ENCODE measurements at places on chromosomes 6 and 20. TPM values are rescaled to one million over a fixed set of nuclear protein-coding genes. Genes with fewer than 3 reads are reported as not detected.

DNA sequence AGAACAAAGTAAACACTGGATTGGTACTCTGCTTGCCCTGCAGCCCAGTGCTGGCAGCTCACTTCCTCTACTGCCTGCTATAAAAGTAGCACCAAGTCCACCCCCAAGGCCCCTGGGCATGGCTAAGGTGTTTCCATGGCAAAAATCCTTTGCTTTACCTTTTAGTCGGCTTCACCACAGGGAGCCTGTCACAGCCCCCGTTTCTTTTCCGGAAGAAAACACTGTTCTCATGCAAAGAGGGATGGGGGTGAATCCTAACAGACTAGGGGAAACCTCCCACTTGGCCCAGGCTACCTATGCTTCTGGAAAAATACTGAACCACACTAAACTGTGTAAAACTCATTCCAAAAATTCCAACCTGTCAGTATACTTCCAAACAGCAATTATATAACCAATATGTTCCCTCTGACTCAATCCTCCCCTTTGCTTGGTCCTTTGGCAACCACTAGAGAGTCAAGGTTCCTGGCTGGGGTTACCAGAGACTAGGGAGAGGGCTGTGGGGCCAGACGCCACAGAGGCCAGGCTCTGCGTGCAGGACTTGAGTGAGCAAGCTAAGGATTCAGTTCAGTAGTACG is 16.1 kb downstream of the PPIL1 start:
- no peak for DNase-seq

DNA sequence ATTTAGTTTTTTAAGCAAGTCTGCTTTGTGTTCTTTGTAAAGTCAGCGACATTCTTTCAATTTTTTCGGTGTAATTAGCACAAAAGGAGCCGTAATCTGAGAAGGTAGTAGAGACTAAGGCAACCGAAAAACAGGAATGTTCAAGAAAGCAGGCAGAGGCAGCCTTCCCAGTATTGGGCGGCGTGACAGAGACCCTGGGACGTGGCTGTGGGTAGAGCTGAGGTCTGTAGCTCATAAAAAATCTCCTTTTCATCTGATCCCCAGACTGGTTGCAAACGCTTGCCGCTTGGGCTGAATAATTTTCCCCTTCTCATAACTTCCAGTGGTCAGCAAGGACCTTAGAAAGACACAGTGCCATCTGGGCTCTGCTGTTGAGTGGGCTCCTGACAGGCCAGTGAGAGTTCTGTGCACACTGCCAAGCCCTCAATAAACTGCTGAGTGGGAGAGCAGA is 30.8 kb downstream of the GNAS start:
- no peak for DNase-seq

DNA sequence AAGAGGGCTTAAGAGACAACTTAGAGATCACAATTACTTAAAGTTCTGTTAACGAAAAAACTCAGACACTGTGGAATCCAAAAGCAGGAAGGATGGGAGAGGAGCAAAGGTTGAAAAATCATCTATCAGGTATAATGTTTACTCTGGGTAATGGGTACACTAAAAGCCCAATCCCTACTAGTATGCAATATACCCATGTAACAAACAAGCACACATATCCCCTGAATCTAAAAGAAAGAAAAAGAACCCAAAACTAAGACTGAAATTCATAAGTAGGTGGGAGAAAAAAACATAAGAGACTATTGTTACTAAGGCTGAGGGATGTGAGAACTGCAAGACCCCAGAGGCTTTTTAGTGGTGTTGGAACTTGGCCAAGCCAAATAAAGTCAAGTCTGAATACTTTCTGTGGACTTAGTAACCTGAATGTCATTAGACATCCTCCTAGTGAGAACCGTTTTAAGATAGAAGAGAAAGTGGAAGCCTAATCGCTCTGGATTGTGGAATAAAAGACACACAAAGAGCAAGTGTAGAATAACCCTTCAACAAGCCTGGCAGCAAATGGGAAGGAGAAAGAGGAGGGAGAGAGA is 189.4 kb upstream of the RNF217 start:
- no peak for DNase-seq

DNA sequence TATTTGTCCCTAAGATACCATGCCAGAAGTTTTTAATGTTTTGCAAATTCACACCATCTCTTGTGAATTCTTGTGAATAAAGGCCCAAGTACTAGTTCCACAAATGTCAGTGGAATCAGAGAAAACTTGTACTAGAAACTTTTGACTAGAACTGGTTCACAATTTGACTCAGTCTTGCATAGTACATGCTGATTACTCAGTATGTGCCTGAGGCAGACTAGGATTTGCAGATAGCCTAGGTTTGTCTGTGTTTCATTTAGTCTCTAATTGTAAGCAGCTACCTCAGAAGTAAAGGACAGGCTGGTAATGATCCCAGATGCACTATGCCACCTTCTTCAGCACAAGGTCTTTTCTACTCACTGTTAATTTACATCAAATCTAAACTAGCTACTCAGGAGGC is 34.2 kb upstream of the GSTA4 start:
- DNase-seq, result no peak

- no peak for DNase-seq
Observed at GRCh38 chr6:107275330-107275865, 160.1 kb upstream of the BEND3 start.

GRCh38 chr6:113425977-113426660 is 431.0 kb upstream of the MARCKS start:
- DNase-seq, result no peak

- DNase-seq, result no peak
Observed at GRCh38 chr6:167770291-167770955, 56.3 kb upstream of the AFDN start.

DNA sequence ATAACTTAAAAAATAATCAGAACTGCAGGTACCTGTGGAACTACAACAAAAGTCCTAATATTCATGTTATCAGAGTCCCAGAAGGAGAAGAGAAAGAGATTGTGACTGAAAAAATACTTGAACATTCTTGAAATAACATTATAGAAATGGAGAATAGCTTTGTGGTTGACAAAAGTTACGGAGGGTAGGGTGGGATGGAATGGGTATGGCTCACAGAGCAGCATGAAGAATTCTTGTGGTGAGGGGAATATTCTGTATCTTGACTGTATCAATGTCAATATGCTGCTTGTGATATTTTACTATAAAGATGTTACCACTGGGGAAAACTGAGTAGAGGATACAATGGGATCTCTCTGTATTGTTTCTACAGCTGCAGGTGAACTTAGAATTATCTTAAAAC is 122.5 kb downstream of the DST start:
- DNase-seq, result no peak

GRCh38 chr20:49893242-49894072 is 21.9 kb downstream of the SPATA2 start:
- no peak for DNase-seq

GRCh38 chr6:107965746-107966145 is 7.7 kb upstream of the SEC63 start:
- DNase-seq, result no peak

- DNase-seq, result no peak
Observed at GRCh38 chr20:3431109-3431508, 23.6 kb upstream of the DNAAF9 start.

DNA sequence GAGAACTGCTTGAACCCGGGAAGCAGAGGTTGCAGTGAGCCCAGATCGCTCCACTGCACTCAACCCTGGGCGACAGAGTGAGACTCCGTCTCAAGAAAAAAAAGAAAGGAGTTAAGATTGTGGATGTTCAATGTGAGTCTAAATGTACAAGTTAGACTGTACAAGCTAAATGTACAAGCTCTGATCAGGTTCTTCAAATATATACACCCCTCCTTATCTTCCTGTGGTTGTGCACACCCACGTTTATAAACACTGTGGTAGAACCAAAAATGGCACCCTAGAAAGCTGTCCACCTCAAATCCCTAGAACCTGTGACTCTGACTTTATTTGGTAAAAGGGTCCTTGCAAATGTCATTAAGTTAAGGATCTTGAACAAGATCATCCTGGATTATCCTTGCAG is 11.2 kb upstream of the RANBP9 start:
- no peak for DNase-seq

DNA sequence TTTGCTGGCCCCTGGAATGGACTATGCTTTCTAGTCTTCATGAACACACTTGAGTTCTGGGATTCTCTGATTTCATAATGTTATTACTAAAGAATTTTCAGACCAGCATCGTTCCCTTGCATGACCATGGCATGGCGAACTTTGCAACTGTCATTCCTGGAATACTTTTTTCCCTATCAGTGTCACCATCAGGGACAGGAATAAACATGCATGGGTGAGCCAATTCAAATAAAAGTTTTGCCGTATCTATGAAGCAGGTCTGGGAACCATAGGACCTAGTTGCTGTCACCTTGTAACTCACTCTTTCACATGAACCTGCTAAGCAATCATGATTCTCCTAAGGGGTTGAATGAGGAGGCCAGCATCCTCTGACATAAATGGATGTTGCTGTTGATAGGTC is 68.2 kb upstream of the AGPAT4 start:
- DNase-seq, result no peak

DNA sequence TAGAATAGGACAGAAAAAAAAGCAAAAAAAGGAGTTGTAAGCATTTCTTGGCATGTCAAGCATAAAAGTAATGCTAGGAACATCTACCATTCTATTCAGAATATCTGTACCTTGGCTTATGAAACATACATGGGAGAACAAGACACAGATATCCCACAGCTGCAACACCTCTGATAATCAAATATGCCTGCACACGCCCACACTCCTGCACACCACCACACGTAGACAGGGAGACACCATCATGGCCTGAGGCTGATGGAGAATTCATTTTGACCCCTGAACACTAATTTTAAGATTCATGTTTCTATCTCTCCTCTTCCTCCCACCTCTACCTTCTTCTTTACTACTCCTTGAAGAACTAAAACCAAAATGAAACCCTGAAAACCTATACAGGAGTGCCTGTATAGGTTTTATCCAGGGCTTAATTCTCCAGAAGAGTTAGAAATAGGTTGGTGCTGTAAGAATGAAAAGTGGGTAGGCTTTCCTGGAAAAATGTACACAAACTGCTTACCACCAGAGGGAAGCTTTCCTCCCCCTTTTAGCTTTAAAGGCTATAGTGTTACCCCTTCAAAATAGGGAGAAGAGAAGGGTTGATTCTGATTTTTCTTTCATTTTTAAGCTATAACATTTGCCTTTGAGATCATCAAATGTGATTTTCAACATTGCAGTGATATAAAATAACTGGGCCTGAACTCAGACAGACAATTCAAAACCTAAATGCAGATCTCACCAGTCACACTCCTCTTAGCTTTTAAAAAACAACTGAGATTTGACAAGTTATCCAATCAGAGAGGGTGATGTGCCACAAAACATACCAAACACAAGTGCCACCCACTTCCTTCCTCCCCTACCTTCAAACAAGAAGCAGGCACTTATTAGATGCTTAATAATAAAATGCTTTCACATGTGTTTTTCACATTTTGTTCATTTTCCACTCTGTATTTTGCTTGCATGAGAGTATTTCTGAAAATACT is 57.9 kb downstream of the ELOVL5 start:
- DNase-seq, result no peak

DNA sequence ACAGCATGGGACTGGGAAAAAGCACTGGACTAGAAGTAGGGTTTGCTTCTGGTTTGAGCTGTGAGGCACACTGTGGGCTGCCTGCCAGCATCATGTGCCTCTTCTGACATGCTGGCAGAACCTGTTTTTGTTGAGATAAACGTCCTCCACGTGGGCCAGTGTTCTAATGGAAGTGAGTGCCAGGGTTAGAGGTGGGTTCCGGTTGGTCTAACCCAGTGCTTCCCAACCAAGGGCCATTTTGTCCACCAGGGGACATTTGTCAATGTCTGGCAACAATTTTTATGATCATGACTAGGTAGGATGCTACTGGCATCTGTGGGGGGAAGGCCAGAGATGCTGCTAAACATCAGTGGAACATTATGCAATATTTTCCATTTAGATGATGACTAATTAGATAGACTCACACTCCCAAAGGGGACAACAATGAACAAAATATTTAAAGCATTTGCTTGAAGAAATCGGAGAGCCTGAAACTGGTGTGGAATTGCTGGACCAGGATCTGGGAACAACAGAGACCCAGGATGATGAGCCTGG is 7.8 kb upstream of the APMAP start:
- DNase-seq, result no peak

DNA sequence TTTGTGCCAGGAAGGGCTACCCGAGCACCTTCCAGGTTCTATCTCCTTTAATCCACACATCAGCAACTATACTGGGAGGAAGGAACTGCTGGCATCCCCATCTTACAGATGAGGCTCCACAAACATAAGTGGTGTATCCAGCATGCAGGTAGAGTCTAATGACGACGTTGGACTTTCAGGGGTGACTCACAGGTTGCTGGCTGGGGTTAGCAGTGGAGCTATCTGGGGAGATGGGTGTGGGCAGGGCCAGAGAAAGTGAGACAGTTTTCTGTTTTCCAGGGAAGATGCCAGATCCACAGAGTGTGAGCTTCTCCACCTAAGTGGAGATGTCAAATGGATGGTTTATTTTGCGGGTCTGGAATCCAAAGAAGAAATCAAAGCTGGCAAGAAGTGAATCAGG is 31.8 kb downstream of the CDH22 start:
- no peak for DNase-seq

GRCh38 chr6:141464490-141464889 is 668.2 kb upstream of the GJE1 start:
- no peak for DNase-seq

GRCh38 chr6:13116155-13116554 is 212.2 kb downstream of the TBC1D7 start:
- DNase-seq, result no peak

DNA sequence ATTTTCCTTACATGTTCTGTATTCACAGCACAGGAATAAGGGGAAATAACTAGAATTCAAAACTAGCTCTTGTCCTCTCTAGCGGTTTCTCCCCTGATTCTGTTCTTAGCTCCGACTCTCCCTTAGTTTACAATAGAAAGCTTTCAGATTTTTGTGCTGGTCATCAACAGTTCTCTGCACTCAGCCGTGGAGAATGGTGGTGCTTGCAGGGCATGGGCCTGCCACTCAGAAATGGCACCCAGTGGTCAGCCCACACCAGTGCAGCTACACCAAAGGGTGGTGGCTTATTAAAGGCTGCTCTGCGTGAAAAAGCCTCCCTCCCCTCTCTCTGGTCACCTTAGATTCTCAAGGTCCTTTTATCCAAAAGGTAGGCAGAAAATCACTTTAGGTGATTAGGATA is 123.5 kb downstream of the SASH1 start:
- DNase-seq, result no peak

CRIP3 gene
- not detected for total RNA-seq

FBXO30 gene
- 8.8 TPM for total RNA-seq

RBPJL gene
- not detected for total RNA-seq

MGME1 gene
- 33.6 TPM for total RNA-seq

CDK5RAP1 gene
- total RNA-seq, result 46.0 TPM

IRAK1BP1 gene
- 3.0 TPM for total RNA-seq

BNIP5 gene
- not detected for total RNA-seq

WFDC12 gene
- total RNA-seq, result not detected

KCNG1 gene
- 3.1 TPM for total RNA-seq
